Stimulated activated CD4-positive, alpha-beta T cell treated with anti-CD3 and anti-CD28 coated beads, TNF-alpha, amount 100 ng/mL, for 4 hours (primary cell): ENCODE measurements at places on chromosomes 11 and 22.
A peak's percentile ranks its signal among the peaks of the same experiment; 100 is the strongest.

DNA sequence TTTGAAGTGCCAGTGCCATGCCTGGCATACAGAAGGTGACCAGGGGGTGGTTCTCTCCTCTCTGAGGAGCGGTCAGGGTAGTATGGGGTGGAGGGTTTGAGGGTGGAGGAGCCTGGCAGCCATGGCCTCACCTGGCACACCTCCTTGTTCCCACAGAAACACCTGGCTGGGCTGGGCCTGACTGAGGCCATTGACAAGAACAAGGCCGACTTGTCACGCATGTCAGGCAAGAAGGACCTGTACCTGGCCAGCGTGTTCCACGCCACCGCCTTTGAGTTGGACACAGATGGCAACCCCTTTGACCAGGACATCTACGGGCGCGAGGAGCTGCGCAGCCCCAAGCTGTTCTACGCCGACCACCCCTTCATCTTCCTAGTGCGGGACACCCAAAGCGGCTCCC lies 9.6 kb downstream of the SERPINH1 start:
- DNase-seq: no peak

DNA sequence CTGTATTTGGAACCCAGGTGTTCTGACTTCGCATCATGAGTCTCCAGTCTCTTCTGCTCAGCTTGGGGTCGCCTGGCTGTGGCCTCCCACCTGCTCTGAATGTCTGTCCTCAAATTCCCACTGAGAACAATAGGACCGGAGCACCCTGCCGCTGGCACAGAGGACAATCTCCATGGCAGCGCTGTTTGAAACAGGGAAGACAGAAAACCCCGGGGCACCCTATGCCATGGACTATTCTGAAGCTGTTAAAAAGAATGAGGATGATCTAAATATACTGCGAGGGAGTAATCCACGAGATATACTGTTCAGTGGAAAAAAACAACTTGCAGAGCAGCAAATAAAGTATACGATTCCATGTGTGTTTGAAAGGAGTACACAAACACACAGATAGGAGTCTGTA lies 415.6 kb upstream of the NARS2 start:
- DNase-seq: no peak

GRCh38 chr11:5880329-5880728 lies at the start of gene OR52E4:
Gene OR52E4 (plus strand): TSS chr11:5880629. CDS start chr11:5884293, 3,664 bp downstream.
- DNase-seq: no peak

- DNase-seq: no peak
Measured at GRCh38 chr22:43308060-43308830, 34.9 kb downstream of the SCUBE1 start.

DNA sequence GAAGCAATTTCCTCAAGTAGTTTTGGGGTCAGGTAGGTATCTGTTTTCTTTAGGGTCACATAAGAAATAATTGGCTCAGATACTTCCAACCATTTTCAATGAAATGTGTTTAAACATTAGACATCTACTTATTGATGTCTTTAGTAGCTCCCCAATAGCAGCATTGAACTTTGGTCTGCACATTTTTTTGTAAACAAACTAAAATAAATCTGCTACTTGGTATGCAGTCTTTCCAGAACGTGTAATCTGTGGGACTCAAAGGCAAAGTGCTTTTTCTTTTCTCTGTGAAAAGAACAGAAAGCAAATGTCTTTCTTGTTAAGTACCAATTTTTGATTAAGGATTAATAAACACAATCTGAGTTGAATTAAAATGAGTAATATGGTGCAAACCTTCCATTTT lies 13.6 kb downstream of the SLC22A25 start:
- no peak for DNase-seq

DNA sequence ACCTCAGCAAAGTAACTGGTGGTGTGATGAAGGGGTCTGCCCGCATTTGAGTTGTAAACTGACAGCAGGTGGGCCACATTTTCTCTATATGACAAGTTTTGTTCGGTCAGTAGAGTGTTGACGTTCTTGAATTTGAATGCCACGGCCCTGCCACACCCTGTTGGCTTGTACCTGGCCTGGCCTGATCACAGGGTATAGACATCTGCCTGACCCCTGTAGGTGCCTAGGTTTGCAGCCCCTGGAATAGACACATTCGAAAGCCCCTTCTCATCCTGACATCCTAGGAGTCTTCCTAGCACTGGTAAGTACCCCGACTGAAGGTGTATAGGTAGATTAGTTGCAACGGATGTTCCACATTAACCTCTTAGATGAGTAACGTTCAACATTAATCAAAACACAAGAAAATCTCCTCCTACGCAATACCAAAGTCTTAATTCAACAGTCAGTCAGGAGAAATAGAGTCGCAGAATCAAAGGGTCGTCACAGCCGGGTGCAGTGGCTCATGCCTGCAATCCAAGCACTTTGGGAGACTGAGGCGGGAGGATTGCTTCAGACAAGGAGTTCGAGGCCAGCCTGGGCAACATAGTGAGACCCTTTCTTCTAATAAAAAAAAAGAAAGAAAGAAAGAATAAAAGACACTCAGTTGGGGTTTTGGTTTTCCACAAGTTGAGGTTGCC lies 43.6 kb upstream of the CD5 start:
- no peak for DNase-seq

GRCh38 chr22:39926753-39927152 lies 25.9 kb downstream of the GRAP2 start:
- DNase-seq: no peak

GRCh38 chr11:11931461-11932055 lies 76.9 kb downstream of the DKK3 start:
- DNase-seq: no peak

GRCh38 chr11:68099057-68099456 lies 22.1 kb downstream of the CHKA start:
- DNase-seq: no peak

GRCh38 chr11:59187035-59187434 lies 15.1 kb downstream of the DTX4 start:
- no peak for DNase-seq

- DNase-seq: peak; percentile 60
Measured at GRCh38 chr11:65454696-65455456, 32.3 kb downstream of the NEAT1 start.
